ENCODE measurements at places on chromosomes 16 and 17.

GRCh38 chr17:69854225-69854780, 220.7 kb upstream of the KCNJ16 start:
- no peak for DNase-seq

- no peak for DNase-seq
Measured at GRCh38 chr17:3603870-3604259, 5.3 kb downstream of the TRPV1 start.

- no peak for DNase-seq
Measured at GRCh38 chr17:17159571-17159970, 46.6 kb downstream of the PLD6 start.

DNA sequence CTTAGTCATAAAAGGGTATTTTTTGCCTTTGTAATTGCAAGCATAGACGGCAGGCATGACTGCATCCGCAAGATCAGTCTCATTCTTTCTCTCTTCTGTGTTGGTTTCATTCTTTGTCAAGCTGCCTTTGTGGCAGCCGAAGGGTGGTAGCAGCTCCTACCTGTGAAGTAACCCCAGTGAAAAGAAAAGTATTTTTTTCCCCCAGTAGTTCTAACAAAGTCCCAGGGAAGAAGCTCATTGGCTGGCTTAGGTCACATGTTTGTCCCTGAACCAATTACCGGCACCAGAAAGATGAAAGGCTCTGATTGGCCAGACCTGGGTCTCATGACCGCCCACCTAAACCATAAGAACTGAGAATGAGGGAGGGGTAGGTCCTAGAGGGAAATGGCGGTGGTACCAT, 110.7 kb downstream of the RAP1GAP2 start:
- DNase-seq = no peak

DNA sequence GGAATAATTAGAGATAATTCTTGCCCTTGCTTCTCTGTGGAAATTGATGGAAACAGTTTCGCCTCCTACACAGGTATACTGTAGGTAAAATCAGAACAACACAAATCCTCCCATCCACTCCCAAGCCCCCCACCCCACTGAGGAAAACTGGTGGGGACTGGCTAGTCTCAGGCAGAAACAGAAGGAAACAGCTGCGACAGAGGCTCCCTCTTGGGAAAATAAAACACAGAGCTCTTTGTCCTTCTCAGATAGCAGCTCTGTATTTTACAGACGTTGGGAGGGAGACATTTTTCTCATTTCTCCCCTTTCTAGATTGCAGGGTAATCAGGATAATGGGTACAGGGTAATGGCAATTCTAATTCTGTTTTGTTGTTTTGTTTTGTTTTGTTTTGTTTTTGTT, 1.1 kb downstream of the SLFN13 start:
- no peak for DNase-seq

- DNase-seq = no peak
Measured at GRCh38 chr16:4192206-4192605, 49.7 kb downstream of the SRL start.

DNA sequence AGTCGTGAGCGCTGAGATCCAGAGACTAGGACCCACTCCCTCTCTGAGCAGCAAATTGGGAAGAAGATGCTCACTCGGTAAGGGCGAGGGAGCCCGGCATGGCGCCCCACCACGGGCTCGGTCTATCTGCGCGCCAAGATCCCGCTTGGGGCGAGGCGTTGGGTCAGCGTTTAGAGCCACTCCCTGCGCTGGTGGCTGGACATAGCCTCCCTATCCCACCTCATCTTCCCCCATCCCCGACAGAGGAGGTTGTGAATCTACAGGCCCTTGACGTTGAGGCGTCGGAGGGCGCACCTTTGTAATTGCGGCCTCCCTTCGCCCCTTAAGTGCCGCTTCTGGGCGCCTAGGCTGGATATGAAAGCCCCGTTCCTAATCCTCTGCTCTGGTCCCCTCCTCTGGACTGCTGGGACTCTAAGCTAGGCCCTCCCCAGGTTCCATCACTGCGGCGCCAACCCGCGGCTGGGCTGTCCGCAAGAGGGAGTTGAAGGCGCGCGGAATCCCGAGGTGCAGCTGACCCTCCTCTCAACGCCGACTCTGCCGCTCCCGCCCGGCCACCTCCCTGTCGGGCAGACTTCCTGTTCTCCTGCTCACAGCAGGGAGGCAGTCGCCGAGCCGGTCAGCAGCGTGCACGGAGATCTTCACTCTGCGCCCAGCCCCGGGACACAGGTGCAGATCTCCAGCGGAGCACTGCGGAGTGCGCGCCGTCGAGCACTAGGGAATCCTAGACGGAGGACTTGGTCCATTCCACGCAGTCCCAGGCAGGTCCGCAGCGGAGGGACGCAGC, 16.1 kb upstream of the HOXB9 start:
- DNase-seq = peak; percentile 59

- DNase-seq = no peak
Measured at GRCh38 chr17:74043976-74044375, 159.5 kb upstream of the RPL38 start.

DNA sequence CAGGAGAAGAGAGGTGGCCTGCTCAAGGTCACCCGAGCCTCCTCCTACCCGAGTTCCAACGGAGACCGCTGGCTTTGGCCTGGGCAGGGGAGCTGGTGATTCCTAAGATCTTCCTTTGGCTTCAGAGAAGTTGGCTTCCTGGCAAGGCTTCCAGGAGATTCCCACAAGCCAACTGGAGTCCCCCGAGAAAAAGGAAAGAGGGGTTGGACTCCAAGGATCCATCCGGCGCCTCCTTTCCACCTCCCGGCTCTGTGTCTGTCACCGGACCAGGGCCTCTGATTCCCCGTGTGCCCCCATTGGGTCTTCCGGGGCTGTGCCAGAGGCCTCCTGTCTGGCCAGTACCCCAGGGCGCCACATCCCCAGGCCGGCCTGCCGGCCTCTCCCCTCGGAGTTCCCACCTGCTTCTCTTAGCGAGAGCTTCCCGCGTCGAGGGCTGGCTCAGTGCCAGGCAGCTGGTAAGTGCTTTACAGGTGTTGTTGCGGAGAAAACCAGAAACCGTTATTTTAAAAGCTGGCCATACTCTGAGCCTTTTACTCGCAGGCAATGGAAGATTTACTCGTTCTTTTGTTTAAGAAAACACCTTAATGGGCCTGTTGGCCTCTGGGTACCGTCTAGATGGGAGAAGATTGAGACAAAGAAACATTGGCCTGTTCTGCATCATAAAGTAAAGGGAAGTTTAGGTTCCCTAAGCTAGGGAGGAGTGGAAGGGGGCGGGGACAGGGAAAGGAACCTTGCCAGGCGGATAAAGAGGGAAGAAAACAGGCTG, 258.4 kb upstream of the SDK2 start:
- no peak for DNase-seq

- no peak for DNase-seq
Measured at GRCh38 chr17:56866076-56866475, 32.1 kb downstream of the DGKE start.

DNA sequence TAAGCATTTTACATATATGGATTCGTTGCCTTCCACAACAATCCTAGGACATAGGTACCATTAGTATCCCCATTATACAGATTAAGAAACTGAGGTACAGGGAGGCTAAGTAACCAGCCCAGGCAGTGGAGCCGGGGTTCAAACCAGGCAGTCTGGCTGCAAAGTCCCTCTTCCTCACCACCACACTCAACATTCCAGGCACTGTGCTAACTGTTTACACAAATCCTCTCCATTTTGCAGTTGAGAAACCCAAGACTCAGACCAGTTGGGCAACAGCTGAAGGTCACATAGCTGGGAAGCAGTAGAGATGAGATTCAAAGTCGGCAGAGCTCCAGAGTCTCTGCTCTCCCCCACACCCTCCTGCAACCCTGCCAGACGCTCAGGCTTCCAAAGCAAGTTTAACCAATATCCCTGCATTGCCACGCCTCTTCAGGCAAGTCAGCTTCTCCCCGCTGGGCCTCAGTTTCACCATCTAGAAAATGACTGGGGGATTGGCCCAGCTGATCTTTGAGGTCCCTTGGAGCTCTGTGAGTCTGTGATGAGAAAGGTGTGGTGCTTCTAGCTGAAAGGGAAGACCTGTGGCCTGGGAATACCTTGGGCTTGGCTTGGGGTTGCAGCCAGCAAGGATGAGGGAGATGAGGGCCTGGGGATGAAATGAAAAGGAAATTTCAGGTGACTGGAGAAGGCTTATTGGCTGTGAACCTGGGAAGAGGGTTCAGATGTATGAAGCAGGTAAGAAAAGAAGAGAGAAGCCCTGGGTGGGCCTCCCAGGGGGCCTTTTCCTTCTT, 14.0 kb downstream of the CCR7 start:
- DNase-seq = peak; percentile 98

GRCh38 chr16:73140929-73141328, 93.0 kb upstream of the ZFHX3 start:
- peak; percentile 17 for DNase-seq

- no peak for DNase-seq
Measured at GRCh38 chr16:83329441-83329840, 478.3 kb upstream of the HSBP1 start.

- no peak for DNase-seq
Measured at GRCh38 chr16:23866621-23867020, 30.8 kb downstream of the PRKCB start.

DNA sequence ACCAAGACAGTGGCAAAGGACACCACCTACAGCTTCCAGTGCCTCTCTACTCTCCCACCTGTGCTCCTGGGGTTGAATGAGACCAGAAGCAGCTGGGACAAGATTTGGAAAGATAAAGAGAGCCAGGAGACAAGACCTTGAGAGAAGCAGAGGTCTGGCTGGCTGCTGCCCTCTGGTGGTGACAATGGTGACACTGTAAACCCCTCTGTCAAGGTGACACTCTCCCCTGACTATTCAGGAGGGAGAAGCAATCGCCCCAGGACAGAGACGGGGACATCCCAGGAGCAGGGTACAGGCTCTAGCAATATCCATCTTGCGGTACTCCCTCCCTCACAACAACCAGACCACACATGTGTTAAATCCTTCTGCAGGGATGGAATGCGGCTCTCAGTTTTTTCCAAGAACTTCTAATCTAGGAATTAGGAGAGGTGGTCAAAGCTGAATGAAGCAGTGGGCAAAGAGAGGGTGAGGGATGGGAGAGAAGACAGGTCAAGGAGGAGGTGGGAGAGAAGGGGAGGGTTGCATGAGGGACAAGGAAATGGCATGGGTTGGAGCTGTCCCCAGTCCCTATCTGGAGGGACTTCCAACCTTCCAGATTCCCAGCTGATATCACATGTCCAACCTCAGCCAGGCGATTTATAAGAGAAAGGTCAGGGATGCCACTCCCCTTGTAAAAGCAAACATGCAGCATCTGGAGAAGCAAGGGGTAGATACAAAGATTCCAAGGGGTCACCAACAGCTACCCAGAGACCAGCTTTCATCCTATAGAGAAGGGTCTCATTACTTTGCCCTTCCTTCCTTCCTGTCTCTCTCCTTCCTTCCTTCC, 2.9 kb downstream of the PHOSPHO1 start:
- peak; percentile 57 for DNase-seq

GRCh38 chr17:58268326-58268725, 12.4 kb downstream of the MPO start:
- DNase-seq = no peak

GRCh38 chr17:66948061-66948750, 16.3 kb upstream of the CACNG4 start:
- DNase-seq = no peak

GRCh38 chr17:55398689-55399088, 22.9 kb downstream of the MMD start:
- no peak for DNase-seq

DNA sequence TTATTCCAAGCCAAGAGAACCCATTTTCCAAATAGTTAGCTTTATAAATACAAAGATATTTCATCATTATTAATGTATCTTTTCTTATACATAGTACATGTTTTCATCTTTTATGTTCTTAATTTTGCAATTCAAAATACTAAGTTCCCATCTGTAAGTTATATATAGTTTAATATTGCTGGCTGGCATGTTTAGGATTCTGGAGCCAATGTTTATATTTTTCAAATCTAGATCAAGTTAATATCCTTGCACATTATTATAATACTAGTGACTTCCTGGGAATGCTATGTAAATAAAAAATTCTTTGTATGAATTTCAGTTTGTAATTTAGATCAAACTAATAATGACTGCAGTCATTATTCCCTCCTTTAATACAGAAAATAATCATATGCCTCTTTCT, 189.7 kb downstream of the CNTNAP4 start:
- DNase-seq = no peak

- no peak for DNase-seq
Measured at GRCh38 chr16:85798283-85798776, 1.0 kb downstream of the EMC8 start.

GRCh38 chr16:8972843-8973586, 9.3 kb upstream of the USP7 start:
- DNase-seq = no peak

Measured in astrocyte of the spinal cord (primary cell).